Smooth muscle cell of bladder (primary cell): ENCODE measurements at places on chromosomes 1 and 21. TPM values are rescaled to one million over a fixed set of nuclear protein-coding genes. Genes with fewer than 3 reads are reported as not detected.

Gene VASH2
- total RNA-seq, result 1.2 and 3.0 TPM in 2 replicates

Gene HAO2
- not detected in 2 replicates for total RNA-seq

Gene ERO1B
- total RNA-seq, result 2.3 and 3.5 TPM in 2 replicates

Gene CLDN8
- not detected in 2 replicates for total RNA-seq

Gene SPOCD1
- total RNA-seq, result 14.2 and 20.0 TPM in 2 replicates

Gene CRYAA
- not detected in 2 replicates for total RNA-seq

Gene ADSS2
- total RNA-seq, result 31.3 and 37.7 TPM in 2 replicates

Gene CELA2B
- total RNA-seq, result 0.18 and 0.28 TPM in 2 replicates

Gene L1TD1
- under 0.01 TPM in 1 of 2 replicates, not detected in the other for total RNA-seq

Gene NUF2
- 0.92 and 1.3 TPM in 2 replicates for total RNA-seq

Gene ATP6V1G3
- total RNA-seq, result not detected in 2 replicates

Gene RAB25
- total RNA-seq, result not detected in 2 replicates

Gene KCNJ10
- under 0.01 TPM in 1 of 2 replicates, not detected in the other for total RNA-seq

Gene TMPRSS2
- total RNA-seq, result not detected in 2 replicates

Gene CD1B
- not detected in 2 replicates for total RNA-seq

Gene C1orf21
- total RNA-seq, result 43.5 and 65.9 TPM in 2 replicates

Gene PSEN2
- total RNA-seq, result 19.2 and 20.1 TPM in 2 replicates

Gene PSRC1
- total RNA-seq, result 1.8 and 2.3 TPM in 2 replicates

Gene NMNAT2
- total RNA-seq, result 0.18 and 0.28 TPM in 2 replicates

Gene TRABD2B
- 0.28 and 0.65 TPM in 2 replicates for total RNA-seq

Gene PDPN
- 102 and 144 TPM in 2 replicates for total RNA-seq

Gene SLAMF8
- not detected in 2 replicates for total RNA-seq

Gene HHAT
- 3.3 and 3.7 TPM in 2 replicates for total RNA-seq

Gene IL20
- 0.14 TPM in 1 of 2 replicates, not detected in the other for total RNA-seq

Gene TFF2
- total RNA-seq, result not detected in 2 replicates

Gene ANKRD35
- 1.9 and 2.0 TPM in 2 replicates for total RNA-seq

Gene FAM89A
- total RNA-seq, result 8.4 and 11.2 TPM in 2 replicates

Gene DNASE2B
- not detected in 2 replicates for total RNA-seq

Gene SLC66A1
- total RNA-seq, result 12.8 and 20.2 TPM in 2 replicates

Gene PLA2G2C
- total RNA-seq, result not detected in 2 replicates

Gene NPR1
- total RNA-seq, result 0.57 and 1.5 TPM in 2 replicates
